ENCODE measurements at places on chromosomes 16 and 17.

GRCh38 chr16:17296431-17296830 is 174.3 kb downstream of the XYLT1 start:
- no peak for DNase-seq

GRCh38 chr16:54954220-54954619 is 23.6 kb downstream of the IRX5 start:
- no peak for DNase-seq

DNA sequence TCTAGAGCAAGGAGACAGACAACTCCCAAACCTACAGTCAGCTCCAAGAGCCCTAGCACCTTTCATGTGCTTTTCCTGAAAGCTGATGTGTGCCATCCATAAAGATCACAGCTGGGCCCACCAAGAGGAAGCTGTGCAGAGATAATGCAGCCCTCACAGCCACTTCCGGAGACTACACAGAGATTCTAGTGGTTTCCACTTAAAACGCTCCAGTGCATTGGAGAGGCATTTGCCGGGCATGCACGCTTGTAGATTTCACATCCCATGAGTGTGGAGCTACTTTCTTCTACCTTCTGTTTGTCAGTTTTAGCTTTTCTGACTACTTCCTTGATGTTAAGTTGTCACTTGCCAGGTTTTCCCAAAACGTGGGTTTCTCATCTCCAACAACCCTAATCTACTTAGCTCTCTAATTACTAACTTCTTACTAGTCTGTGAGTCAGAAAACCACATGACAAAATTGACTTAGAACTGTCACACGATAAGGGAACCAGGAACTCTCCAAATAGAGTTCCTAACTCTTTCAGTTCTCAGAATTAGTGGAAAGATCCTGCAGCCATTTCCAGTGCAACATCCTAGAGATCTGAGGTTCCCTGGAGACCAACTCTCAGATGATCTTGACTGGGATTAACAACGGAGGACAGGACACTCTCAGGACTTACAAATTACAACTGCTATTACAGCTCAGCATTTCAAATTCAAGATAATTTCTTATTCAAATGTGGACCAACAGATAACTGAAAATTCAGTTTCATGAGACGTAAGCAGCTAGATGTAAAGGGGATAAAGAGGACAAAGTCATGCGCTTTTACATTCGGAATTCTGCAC is 28.6 kb downstream of the PMP22 start:
- DNase-seq: no peak

DNA sequence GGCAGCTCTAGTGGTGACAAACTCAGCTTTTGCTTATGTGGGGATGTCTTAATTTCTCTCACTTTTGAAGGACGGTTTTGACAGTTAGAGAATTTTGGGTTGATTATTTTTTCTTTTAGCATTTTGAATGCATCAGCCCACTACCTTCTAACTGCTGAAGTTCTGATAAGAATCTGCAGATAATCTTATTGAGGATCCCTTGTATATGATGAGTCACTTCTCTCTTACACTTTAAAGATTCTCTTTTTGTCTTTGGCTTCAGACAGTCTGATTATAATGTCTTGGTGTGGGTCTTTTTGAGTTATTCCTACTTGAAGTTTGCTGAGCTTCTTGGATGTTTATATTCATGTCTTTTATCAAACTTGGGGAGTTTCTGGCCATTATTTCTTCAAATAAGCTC is 5.5 kb upstream of the PRKCB start:
- DNase-seq: no peak

- DNase-seq: no peak
These were observed 33.1 kb downstream of the PLD6 start for GRCh38 chr17:17172990-17173389.

- DNase-seq: no peak
These were observed 281.6 kb downstream of the RBFOX1 start for GRCh38 chr16:7614021-7614795.

DNA sequence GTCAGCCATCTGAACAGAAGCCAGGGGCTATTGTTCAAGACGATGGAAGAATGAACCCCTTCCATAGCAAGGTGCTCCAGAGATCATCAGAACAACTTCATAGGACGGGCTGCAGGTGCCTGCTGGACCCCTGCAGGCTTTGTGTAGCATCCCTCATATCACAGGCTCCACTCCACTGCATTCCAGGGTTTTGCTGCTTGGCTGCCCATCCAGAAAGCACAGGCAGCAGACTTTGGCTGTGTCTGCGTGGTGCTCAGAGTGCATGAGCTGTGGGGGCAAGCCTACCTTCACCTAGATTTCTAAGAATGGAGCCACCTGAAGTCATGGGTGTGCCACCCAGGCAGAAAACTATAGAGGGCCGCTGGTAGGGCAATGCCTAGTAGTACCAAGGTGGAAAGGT is 93.9 kb upstream of the NLRP1 start:
- no peak for DNase-seq

DNA sequence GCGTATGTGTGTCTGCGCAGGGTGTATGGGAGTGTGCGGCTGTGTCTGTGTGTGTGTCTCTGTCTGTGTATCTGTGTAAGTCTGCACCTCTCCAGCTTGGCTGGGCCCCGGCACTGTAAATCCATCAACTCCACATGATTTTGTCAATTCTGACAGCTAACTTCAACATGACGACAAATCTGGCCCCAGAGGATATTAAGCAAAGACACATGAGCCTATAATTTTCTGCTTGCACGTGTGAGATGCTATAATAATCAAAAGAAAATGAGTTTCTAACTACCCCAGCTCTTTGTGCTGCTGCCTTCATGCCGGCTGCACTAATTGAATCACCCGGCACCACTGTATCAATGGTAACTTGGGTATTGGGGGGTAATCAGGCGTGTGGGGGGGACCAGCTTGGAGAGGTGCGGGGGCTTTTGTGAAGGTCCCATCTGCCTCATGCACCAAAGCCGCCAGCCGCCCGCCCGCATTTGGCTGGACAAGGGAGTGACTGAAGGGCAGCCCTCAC is 57.6 kb upstream of the LHX1 start:
- DNase-seq: no peak

DNA sequence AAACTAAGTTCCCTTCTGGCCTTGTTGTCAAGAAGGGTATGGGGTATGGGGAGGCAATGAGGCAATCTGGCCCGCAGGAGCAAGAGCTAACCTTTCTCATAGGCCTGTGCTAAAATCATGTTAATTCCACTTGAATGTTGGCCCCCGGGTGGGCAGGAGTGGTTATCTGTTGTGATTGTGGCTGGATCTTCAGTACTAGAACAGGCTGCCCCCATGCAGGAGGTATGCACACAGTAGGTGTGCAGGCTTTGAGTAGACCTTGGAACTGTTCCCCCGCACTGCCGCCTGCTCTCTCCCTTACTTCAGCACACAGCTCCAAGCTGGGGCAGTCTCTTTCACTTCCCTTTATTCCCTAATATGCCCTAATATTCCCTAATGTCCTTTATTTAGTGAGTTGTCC is 52.4 kb upstream of the TANGO6 start:
- DNase-seq: no peak

- no peak for DNase-seq
These were observed 14.2 kb downstream of the SLFN12L start for GRCh38 chr17:35523296-35523695.

DNA sequence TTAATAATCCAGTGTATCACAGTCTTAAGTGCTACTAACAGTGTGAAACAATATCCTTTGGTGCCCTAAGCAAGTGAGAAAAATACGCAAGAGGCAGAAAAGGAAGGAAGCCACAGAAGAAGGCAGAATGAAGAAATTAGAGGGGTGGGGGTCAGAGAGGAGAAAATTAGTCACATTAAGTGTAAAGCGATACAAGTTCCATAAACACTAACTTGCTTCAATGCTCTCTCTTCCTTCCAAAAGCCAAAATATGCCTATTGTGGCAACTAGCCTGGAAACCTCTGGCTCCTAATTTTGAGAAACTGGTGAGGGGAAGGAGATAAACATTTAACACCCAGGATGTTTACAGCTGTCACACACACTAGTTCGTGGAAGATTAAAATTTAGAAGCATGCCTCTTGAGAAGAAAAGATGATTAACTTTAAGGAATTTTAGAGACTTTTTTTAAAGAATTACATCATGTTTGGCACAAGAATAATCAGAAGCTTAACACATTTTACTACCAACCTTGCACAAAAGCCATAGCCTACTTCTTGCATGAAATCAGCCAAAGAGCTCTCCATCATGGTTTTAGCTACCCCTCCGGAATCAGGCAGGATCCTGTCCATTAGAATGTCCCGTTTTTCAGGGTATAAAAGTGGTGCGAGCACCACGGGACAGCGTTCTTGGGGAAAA is 44.7 kb downstream of the CNOT1 start:
- DNase-seq: no peak

DNA sequence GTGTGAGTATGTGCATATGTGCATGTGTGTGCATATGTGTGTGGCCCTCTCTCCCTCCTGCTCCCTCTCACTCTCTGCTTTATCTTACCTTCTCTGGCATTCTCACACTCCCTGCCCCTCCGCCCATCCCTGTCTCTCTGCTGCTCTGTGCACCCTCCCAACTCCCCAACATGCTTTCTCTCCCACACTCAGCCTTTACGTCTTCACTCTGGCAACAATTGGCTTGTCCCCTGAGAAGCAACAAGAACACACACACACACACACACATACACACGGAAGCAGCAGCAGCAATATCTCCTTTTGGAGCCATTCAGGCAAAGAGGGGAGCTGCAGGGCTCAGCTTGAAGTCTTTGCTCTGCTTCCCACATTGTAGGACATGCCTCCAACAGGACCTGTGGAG is 27.8 kb downstream of the PITPNM3 start:
- DNase-seq: no peak

GRCh38 chr17:31509095-31509804 is 117.8 kb downstream of the RAB11FIP4 start:
- DNase-seq: no peak

DNA sequence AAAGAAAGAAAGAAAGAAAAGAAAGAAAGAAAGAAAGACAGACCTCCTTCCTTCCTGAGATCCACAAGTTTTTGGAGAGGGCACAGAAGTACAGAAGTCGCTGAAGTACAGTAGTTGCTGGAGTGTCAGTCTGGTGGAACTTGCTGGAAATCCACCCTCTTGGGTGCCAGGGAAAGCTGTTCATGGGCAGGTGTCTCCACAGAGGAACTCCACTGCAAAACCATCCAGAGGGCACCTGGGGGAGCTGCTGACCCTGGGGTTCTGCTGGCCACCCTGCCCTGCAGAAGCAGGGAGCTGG is 3.5 kb upstream of the PRR14 start:
- DNase-seq: no peak

DNA sequence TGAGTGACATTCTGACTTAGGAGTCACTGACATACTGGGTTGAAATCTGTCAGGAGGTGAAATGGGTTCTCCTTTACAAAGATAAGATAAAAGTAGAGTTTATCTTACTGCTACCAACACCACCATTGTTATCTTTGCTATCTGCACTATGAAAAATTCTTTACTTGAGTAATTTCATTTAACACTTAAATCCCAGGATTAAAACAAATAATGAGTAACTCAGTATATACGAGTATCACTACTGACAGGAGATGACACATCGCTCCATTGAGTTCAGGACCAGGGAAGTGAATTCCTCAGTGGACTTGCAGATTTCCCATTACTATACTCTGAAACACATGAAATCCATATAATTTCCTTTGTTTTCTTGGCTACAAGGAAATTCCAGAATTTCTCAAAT is 242.1 kb upstream of the NLRP1 start:
- DNase-seq: no peak

GRCh38 chr16:85210423-85211169 is 98.3 kb upstream of the CIBAR2 start:
- DNase-seq: no peak

- no peak for DNase-seq
These were observed 25.9 kb upstream of the SPNS3 start for GRCh38 chr17:4407851-4408250.

GRCh38 chr16:86378831-86379504 is 131.4 kb upstream of the FOXF1 start:
- no peak for DNase-seq

GRCh38 chr17:14389681-14390080 is 88.8 kb downstream of the HS3ST3B1 start:
- DNase-seq: no peak

- DNase-seq: no peak
These were observed 27.7 kb upstream of the CCDC182 start for GRCh38 chr17:57772774-57773173.

- DNase-seq: no peak
These were observed 56.6 kb downstream of the WSCD1 start for GRCh38 chr17:6126768-6127167.

GRCh38 chr17:41977991-41978390 is 11.4 kb downstream of the CNP start:
- no peak for DNase-seq

GRCh38 chr17:67239597-67239996 is 5.4 kb downstream of the HELZ start:
- DNase-seq: no peak

- DNase-seq: no peak
These were observed 17.3 kb downstream of the CDH13 start for GRCh38 chr16:82643936-82644630.

GRCh38 chr17:6686026-6686425 is 27.1 kb downstream of the SLC13A5 start:
- no peak for DNase-seq

DNA sequence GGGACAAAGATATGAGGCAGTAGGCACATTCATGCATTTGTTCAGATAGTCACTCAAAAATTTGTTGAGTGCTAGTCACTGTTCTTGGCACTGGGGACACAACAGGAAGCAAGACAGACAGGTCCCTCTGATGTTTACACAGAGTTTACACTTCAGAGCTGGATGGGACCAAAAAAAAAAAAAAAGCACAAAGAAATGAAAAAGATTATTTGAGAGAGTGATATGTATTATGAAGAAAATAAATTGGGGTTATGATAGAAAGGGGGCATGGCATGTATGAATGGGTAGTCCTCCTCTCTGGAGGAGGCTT is 3.5 kb upstream of the YPEL2 start:
- DNase-seq: no peak

DNA sequence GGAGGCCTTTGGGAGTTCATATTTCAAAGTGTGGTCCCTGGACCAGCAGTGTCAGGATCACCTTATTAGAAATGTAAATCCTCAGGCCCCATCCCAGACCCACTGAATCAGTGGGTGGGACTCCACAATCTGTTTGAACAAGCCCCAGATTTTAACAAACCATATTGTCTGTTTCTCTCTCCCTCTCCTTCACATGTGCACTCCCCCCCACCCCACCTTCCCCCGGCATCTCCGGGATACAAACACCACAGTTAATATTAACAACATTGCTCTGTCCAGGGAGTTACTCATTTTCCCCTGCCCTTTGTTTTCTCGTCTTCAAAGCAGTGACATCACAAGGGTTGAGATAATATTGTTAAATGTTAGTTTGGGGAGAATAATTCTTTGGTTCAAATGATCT is 127.3 kb downstream of the KATNIP start:
- DNase-seq: no peak

- DNase-seq: no peak
These were observed 7.0 kb upstream of the SPATA2L start for GRCh38 chr16:89708481-89708931.

GRCh38 chr16:59545721-59546120 is 811.6 kb upstream of the GOT2 start:
- no peak for DNase-seq

GRCh38 chr16:48054881-48055601 is 100.8 kb downstream of the ABCC12 start:
- DNase-seq: no peak

- no peak for DNase-seq
These were observed 653 bp downstream of the FANCA start for GRCh38 chr16:89815639-89816348.

- no peak for DNase-seq
These were observed 2.2 kb upstream of the KRT19 start for GRCh38 chr17:41530062-41531048.

- no peak for DNase-seq
These were observed 238.1 kb upstream of the MAF start for GRCh38 chr16:79838496-79839259.

- DNase-seq: no peak
These were observed 106.9 kb downstream of the SYCE1L start for GRCh38 chr16:77306075-77306474.
